Spinal cord (tissue), 10 donors: ENCODE measurements at places on chromosomes 4 and X.

- no peak for DNase-seq
Measured at GRCh38 chrX:16033331-16033730, 90.0 kb upstream of the GRPR start.

GRCh38 chrX:79140731-79141130 lies 3.8 kb upstream of the GPR174 start:
- no peak for DNase-seq

GRCh38 chr4:152095701-152096070 lies 334.9 kb upstream of the GATB start:
- DNase-seq, result no peak

- peak; percentile 62 for DNase-seq
Measured at GRCh38 chr4:101158134-101158482, 189.2 kb downstream of the PPP3CA start.

GRCh38 chr4:109890076-109890475 lies 22.6 kb upstream of the EGF start:
- no peak for DNase-seq

DNA sequence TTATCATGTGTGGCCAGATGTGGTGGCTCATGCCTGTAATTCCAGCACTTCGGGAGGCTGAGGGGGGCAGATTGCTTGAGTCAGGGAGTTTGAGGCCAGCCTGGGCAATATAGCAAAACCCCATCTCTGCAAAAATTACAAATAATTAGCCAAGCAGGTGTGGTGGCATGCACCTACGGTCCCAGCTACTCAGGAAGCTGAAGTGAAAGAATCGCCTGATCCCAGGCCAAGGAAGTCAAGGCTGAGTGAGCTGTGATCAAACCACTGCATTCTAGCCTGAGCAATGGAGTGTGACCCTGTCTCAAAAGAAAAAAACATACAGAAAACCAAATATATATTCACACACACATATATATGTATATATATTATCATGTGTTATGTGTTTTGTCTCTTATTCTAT lies 15.0 kb downstream of the APELA start:
- DNase-seq, result no peak

DNA sequence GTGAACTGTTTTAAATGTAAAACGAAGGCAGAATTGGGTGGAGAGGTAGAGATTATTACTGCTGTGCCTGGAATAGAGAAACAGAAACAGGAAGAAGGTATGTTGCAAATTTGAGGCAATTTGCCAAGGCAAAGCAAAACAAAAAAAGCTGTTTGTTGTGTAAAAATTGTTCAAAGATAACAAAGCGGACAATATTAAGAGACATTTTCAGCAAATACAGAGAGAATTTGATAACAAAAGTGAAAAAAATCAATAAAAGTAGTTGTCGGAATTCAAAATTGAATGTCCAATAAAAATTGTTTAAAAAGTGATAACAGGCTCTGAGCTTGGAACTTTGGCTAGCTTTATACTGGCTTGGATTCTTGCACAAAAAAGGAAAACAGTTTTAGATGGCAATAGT lies 14.4 kb upstream of the SMS start:
- no peak for DNase-seq

DNA sequence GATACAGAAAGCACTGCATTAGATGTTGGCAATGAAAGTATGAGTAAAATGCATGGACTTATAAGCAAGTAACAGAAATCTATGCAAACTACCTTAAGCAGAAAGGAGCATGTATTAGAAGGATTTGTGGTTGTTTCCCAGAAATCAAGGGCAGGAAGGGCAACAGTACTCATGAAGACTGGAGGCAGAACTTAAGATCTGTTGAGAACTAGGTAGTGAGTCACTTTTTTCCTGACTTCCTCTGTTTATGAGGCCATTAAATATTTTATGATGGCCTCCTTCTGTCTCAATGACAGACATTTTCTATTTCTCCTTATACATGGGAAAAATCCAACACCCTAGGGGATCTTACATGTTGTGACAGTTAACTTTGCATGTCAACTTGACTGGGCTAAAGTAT lies 398.2 kb downstream of the MID1IP1 start:
- no peak for DNase-seq

DNA sequence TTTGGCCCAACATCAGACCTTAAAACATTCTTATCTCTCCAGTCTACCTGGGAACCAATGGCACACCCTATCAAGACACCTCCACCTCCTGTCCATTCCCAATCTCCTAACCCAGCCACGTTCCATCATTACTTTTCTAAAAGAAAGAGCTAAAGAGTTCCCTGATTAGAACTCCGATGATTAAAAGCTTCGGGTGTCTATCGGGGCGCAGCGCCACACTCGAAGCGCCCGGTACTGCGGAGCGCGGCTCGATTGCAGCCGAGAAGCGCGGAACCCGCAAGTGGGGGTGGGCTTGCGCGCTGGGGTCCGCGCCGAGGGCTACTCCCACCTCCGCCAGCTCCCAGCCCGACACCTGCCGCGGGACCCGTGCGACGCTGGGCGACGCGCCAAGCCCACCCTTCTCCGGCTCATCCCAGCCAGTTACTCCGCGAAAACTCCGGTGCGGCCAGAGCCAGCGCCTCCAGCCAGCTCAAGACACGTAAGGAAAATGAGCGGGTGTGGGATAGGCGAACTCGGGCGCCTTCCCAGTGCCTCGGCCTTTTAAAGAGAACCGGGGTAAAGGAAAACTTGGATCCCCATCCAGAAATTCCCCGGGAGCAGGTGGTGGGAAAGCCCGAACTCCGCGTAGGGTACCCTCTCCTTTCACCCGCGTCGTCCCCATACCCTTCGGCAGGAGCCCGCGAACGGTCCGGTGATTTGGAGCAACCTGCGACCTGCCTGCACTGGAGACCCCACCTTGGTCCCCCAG lies 593 bp downstream of the NPY1R start:
- no peak for DNase-seq

GRCh38 chr4:77605210-77605902 lies at the start of gene CXCL13:
Gene CXCL13, plus strand, starts transcription at chr4:77605820. Its CDS starts 46 bp downstream, at chr4:77605866.
- no peak for DNase-seq

DNA sequence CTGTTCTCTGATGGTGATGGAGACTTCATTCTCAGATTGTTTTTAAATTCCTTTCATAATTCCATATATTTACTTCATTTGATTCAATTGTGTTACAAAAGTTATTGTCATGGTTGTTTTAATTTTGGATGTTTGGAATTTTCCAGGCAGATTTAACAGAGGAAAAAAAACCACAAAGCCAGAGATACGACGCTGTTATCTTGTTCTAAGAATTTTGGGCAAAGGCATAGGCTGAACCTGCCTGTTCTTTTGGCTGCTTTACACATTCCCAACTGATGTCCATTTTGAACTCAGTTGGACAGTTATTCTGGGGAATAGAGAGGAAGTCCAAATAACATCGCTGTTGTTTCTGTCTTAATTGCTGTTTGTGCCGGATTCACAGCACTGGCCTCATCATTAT lies 65.7 kb downstream of the LINC00632 start:
- no peak for DNase-seq

- DNase-seq, result no peak
Measured at GRCh38 chr4:19358015-19358414, 893.7 kb upstream of the SLIT2 start.

GRCh38 chr4:33649015-33649414 lies 2595.3 kb downstream of the ARAP2 start:
- no peak for DNase-seq

GRCh38 chrX:150683536-150684146 lies 9.6 kb upstream of the MTMR1 start:
- peak; percentile 40 for DNase-seq

DNA sequence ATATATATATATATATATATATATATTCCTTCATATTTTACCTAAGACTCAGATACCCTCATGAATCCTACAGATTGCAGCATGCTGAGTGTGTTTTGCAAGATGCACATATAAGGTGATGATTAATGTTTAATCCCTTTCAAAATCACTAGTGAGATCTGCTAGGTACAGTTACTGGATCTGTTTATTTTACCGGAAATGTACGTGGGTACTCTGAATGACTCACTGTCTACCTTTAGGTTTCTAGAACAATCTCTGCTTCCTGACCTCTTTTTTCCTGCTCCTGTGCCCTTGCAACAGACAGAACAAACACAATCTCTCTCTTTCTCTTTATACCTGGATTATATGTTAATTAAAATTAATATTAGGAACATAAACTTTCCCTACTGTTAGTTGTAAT lies 379.6 kb downstream of the FAM133A start:
- no peak for DNase-seq

- no peak for DNase-seq
Measured at GRCh38 chr4:47187608-47188007, 156.2 kb downstream of the GABRB1 start.

DNA sequence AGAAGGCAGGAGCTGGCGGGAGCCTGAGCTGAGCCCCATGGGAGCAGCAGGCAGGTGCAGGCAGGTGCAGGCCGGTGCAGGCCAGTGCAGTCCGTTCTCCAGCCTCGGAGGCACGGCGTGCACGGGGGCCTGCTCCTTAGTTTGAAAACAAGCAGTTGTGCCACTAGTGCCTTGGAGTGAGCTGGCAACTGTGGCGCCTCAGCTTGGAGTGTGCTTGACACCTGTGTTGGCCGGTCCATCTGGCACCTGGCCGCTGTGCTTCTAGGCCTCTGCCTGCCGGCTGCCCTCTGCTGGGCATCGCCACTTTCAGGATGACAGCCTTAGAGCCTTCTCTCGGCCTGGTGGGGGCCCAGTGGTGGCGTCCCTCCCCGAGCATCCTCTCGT lies 47.9 kb downstream of the RGS12 start:
- DNase-seq, result no peak

- DNase-seq, result no peak
Measured at GRCh38 chrX:150202641-150203247, 160.4 kb upstream of the MAMLD1 start.

DNA sequence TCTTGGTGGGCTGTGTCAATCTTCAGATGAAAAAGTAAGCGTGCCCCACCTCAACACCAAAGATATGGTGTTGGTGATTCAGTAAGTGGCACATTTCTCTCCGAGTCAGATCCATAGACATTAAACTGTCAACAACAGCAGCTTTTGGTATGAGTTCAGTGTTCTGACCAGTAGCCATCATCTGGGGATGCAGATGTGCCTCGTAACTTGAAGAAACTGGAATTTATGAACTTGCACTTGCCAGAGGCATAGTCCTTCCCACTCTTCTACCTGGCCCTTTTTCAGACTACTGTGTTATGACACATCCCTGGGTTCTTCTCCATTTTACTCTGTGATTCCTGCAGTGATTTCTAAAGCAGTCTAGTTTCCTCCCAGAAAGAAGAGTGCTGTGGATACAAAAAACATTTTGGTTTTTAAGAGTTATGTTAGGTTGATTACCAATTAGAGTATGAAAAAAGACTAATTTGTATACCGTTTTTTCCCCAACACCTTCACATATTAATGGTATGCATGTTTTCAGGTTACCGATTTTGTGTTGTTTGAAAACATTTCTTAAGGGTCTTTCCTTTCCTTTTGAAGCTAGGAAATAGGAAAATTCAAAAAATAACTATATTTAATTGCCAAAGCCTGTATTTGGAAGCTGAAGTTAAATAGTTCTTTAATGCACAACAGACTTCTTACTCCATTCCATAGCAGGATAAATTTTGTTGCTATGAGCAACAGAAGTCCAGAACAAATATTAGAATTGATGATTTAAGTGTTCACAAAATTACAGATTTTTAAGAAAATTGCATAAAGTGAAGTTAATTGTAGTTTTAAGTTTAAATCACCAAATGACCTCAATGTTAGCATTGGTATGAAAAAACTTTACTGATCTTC lies 39.3 kb downstream of the NUDT6 start:
- no peak for DNase-seq

- peak; percentile 26 for DNase-seq
Measured at GRCh38 chrX:49106930-49107329, 16.6 kb downstream of the GPKOW start.

- DNase-seq, result peak; percentile 90
Measured at GRCh38 chr4:128635141-128635954, 174.2 kb upstream of the JADE1 start.
